Stimulated activated CD8-positive, alpha-beta memory T cell treated with anti-CD3 and anti-CD28 coated beads, Interleukin-4, amount 100 ng/mL, for 1 hour (primary cell): ENCODE measurements at places on chromosomes 3 and 15.

DNA sequence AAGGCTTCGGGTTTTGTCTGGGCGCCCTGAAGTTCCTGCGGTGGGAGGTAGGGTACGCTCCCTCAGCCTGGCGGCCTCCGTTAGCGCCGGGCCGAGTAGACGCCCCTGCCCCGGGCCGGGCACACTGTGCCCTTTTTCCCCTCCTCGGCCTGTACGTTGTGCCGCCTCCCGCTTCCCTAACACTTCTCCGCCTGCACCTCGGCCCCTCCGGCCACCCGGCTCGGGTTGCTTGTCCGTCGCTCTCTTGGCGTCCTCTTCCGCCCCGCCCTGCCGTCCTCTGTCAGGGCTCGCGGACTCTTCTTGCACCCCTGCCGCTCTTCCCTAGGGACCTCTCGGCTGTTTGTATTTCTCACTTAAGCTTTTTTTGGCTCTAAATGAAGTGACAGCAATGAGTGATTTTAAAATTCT is 384 bp downstream of the KNL1 start:
- DNase-seq = no peak

GRCh38 chr3:114428044-114428595 is 134.3 kb downstream of the TIGIT start:
- DNase-seq = no peak

DNA sequence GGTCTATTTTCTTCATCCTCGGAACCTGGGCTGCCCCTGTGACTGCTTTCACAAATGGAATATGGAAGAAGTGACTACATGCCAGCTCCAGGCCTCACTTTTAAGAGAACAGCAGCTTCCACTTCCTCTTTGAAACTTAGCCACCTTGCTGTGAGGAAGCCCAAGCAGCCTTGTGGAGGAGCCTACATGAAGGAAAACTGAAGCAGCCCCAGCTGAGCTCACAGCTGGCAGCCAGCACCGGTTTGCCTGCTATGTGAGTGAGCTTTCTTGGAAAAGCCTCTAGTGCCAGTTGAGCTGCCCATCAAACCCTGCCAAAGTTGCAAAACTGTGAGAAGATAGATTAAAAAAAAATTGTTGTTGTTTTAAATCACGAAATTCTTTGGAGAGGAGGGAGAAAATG is 498.0 kb upstream of the PROK2 start:
- DNase-seq = no peak

- no peak for DNase-seq
These were observed 8.0 kb upstream of the PXK start for GRCh38 chr3:58324391-58325390.

DNA sequence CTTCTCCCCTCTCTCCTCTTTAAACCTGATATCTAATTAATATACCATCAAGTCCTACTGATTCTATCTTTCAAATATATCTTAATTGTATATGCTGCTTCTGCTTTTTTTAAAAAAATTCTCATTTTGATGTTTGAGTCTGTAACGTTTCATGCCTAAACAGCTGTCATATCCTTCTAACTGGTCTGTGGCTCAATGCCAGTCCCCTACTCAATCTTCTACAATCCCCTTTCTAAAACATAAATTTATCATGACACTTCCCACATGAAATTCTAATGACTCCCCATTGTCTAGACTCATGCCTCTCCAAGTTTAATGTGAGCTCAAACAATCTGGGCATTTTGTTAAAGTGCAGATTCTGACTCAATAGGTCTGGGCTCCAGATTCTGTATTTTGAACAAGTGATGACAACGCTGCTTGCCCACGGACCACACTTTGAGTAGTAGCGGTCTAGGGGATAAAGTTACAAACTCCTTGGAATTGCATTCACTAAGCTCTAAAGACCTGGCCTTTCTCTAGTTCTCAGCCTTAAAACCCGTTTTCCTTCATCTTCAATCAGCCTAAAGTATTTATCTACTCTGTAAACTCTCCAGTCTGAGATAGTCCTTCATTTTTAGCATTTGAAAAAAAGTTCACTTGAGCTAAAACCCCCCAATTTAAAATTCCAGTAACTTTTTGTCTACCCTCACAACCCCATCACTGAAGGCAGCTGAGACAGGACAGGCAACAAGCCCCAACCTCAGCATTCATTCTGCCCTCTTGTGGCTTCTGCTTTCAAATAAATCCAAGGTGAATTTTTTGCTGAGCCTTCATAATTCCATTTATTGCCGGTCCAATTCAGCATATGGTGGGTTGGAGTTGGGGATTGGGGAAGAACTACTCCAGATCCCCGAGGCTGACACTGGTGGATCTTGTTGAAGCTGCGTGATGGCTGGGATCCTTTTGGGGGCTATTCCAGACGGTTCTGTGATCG is 88.1 kb upstream of the THRB start:
- no peak for DNase-seq

- DNase-seq = no peak
These were observed 134.4 kb downstream of the CACNA1D start for GRCh38 chr3:53628536-53629401.

GRCh38 chr15:51386960-51387698 is 45.7 kb downstream of the GLDN start:
- no peak for DNase-seq

DNA sequence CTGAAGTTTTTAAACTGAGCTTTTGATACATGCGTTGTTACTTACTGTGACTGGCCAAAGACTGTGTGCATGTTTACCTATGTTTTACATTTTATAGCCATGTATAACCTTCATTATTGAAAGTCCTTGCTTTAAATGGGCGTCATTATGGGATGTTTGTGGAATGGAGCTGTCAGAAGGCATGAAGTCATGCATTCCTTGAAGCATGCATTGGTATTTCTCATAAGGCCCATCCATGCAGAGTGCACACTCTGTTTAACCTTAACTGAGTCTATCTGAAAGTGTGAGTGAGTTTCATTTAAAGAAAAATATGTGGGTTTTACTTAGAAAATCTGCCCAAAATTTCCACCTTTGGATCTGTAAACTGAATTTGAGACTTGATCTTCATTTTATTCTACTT is 51.1 kb downstream of the PSMD6 start:
- DNase-seq = no peak

DNA sequence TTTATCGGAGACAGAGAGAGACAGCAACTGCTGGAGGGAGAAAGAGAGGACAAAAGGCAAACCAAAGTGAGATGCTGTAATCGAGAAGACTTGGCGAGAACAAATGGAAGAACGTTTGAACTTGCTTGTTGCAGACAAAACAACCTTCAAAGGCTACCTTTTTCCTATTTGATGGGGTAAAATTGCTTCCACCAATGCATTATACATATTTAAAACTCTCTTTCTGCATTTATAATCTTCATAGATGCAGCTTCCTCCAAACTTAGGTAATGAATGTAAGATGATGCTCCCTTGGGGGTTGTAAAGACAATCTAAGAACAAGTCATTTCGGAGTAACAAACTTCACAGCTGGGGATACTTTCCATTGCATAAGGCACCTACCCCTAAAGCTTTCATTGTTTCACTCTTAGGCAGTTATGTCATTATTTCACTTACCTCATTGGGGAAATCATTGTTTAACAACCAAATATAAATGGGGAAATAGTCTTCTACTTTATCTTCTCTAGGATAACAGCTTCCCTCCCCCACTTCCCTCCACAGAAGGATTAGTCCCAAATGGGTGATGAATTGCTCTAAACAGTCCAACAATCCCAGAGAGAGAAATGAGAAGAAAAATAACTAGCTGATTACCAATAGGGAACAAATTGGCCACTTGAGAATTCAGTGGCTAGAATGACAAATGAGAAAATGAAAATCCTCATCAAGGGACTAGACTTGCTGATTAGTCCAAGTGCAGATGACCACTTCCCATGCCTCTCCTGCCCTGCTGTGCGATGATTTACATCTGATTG is 269.8 kb upstream of the ADAMTS9 start:
- no peak for DNase-seq

- DNase-seq = no peak
These were observed 2.7 kb downstream of the TMEM108 start for GRCh38 chr3:133040696-133041523.

DNA sequence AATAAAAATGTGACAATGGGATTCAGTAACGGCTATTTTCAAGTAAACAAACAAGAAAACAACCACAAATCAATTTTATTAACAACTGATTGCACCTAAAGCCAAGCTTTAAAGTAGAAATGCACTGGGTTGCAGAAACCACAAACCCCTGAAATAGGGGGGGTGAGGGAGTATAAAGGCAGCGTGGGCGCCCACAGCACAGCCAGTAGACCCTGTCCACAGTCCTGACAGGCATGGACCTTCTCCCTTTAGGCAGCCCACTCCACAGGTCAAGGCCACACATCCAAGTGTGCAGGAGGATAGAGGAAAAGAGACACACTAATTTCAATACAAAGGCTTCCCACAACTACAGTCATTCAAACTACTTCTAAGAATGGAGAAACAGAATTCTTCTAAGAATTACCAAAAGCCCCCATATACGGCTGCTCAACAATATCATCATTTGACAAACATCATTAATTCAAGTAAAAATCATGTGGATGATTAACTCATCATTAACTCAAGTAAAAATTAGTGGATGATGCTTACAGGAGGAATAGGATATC is 48.7 kb downstream of the CHSY1 start:
- no peak for DNase-seq

GRCh38 chr3:161275919-161276318 is 54.8 kb downstream of the NMD3 start:
- DNase-seq = no peak

- DNase-seq = no peak
These were observed 31.1 kb upstream of the ACTL6A start for GRCh38 chr3:179531576-179531975.

DNA sequence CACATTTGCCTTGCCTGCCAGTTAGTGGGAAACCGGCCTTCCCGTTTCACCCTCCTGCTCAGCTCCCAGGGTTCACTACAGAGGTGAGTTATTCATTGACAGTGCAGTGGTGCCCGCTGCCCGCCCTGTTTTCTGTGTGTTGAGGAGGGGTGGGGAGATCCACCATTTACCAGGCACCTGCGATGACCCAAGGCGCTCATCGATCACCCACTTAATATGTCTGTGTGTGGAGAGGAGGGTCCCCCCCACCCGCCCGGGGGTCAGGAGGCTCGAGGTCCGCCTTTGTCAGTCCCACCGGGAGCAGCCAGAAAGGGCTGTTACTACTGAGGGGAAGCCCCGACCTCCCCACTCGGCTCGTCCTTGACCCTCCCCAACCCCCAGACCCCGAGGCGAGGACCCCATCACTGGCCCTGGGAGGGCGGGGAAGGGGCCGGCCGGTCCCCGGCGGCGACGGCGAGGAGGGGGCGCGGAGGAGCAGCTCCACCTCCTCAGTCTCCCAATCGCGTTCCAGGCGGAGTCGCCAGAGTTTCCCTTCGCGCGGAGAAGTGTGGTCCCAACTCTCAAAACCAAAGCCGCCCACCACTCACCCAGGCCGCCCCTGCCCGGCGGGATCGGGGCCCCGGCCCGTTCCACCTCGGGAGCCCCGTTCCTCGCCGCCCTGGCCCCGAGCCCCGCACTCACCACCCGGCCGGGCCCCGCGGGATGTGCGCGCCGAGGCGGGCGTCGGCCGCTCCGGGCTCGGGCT is 1.1 kb downstream of the PLXNB1 start:
- DNase-seq = no peak

DNA sequence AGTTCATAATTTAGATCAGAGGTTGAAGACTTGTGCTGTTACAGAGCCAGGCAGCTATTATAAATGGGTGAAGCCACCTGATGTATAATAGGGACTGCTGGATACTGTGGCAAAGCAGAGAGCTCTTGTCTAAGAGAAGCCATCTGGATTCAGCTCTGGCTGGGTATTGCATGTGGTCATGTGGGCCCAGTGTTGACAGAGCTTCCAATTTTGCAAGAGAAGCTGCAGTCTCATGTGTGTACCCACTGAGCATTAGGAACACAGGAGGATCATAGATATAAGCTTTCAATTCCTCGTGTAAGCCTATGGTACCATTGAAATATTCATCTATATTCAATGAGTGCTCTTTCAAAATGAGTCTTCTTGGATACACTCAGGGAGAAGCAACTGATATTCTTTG is 303.9 kb upstream of the SLCO3A1 start:
- no peak for DNase-seq

- peak; percentile 67 for DNase-seq
These were observed at the start of gene SUCLG2 for GRCh38 chr3:67654099-67654843. TSS of gene SUCLG2 (minus strand) at chr3:67654612. CDS start at chr3:67654586, 26 bp downstream.

DNA sequence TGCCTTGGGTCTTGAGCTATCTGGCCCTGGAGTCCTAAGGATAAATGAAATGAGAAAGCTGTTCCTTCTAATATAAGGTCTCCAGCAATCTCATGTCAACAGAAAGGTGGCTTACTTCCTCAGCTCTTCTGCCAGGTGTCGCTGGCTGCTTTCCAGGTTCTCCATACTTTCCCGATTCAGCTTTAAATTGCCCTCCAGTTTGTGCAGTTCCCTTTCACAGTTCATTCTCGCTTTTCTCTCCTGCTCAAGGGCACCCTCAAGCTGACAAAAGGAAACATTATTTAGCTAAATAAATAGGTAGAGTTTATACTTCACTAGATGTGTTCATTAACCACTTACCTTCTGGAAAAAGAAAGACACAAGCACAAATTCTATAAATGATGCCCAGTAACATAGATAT is 73.0 kb downstream of the MYH15 start:
- no peak for DNase-seq

GRCh38 chr15:63288778-63289378 is 11.5 kb downstream of the APH1B start:
- DNase-seq = no peak

DNA sequence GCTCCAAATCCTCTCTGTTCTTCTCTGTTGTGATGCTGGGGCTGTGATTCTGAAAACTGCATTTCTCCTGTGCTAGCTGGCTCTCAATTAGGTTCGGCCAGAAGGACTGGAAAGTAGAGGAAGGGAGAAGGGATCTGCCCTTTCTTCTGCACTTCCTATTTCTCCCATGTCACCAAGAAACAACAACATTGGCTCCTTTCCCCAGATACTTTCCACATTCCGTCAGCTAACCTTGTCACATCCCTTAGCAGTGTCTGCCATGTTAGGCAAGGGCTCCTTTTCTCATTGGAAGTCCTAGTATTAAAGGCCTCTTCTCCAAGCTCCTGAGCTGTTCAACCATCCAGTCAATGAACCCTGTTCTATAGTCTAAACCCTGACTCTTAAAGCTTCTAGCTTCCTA is 171.1 kb downstream of the ZNF621 start:
- no peak for DNase-seq

GRCh38 chr15:92463826-92464225 is 70.1 kb downstream of the ST8SIA2 start:
- DNase-seq = no peak

- peak; percentile 25 for DNase-seq
These were observed 112.7 kb downstream of the RAB11A start for GRCh38 chr15:65981837-65982626.

DNA sequence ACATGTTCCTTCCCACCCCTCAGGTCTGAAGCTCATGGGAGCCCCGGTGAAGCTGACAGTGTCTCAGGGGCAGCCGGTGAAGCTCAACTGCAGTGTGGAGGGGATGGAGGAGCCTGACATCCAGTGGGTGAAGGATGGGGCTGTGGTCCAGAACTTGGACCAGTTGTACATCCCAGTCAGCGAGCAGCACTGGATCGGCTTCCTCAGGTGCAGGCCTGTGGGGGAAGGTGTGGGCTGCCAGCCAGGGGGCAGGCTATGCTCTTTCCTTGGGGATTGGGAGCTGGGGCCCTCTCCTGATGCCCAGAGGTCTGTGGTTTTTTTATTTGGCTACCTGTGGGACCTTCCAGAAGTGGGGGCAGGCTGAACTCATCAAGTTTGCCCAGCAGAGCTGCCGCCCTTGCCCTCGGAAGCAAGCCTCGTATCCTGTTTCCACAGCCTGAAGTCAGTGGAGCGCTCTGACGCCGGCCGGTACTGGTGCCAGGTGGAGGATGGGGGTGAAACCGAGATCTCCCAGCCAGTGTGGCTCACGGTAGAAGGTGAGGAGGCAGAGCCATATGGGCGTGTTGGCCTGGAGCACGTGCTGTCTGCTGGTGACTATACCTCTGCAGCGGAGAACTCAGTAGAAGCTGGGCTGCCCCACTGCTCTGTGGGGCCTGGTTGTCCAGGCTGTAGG is 2.2 kb downstream of the TYRO3 start:
- no peak for DNase-seq
